ENCODE measurements at places on chromosomes 2 and 18. TPM values are rescaled to one million over a fixed set of nuclear protein-coding genes. Genes with fewer than 3 reads are reported as not detected.

Gene FAM124B
- 0.40 TPM for total RNA-seq

Gene SETBP1
- total RNA-seq = 6.4 TPM

Gene RAB3GAP1
- 29.6 TPM for total RNA-seq

Gene CCT7
- 499 TPM for total RNA-seq

Gene TTR
- total RNA-seq = not detected

Gene ZBTB7C
- total RNA-seq = not detected

Gene LRRC30
- not detected for total RNA-seq

DNA sequence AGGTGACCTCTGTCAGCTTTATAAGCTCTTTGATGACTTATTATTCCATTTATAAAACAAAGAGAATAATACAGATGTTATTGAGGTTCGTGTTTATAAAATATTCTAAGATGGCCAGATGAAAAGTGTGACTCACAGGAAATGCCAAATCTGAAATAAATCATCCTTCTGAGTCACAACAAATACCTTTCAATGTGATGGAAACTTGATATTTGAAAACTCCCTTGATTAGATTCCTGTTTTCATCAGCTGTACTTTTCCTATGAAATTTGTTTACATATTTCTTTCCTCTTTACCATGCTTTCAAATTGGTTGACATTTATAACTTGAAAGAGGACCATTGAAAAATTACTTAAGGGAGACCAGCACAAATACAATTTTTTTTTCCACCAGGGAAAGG is 30.6 kb upstream of the PPP1R1C start:
- no peak for DNase-seq

- DNase-seq = no peak
These were observed 9.3 kb upstream of the KCNE4 start for GRCh38 chr2:223042704-223043118.

DNA sequence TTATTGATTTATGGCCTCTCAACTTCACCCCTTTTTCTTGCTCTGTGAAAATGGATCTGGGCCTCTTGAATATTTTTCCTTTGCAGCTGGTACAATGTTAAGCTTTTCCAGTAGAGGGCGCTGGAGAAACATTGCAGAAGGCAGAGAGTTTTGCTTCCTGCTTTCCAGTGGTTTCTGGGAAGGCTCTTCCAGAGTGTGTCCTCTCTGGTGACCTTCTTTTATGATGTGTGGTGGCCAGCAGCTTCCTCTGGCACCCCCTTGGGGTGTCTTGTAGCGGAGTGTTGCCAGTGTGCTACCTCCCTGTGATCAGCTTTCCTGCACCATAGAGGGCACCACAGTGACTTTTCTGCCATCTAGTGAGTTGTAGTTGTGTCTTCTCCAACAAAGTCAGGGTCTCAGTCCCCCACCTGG is 25.4 kb upstream of the MGAT5 start:
- no peak for DNase-seq

DNA sequence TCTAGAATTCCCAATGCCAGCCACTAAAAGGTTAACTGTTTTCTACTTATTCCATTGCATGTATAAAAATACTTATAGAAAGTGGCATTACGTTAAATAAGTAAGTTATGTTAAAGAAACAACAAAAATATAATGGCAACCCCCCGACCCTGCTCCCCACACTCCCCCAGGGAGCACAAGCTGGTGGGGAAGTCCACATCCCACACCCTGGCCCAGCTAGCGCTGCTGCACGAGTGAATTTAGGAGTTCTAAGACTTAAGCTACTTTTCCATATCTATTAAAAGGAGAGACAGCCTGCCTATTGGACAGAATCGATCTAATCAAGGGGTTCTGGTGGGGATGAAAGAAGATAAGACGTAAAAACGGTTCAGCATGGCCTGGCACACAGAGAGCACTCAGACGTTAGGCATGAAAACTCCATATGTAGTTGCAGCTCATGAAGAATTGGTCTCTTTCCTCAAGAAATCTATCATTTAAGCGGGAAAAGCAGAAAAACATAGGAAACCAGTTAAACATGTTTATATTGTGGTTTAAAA is 16.6 kb downstream of the HJURP start:
- no peak for DNase-seq

- peak; percentile 29 for DNase-seq
These were observed 1.1 kb downstream of the NPC1 start for GRCh38 chr18:23585007-23585871.

DNA sequence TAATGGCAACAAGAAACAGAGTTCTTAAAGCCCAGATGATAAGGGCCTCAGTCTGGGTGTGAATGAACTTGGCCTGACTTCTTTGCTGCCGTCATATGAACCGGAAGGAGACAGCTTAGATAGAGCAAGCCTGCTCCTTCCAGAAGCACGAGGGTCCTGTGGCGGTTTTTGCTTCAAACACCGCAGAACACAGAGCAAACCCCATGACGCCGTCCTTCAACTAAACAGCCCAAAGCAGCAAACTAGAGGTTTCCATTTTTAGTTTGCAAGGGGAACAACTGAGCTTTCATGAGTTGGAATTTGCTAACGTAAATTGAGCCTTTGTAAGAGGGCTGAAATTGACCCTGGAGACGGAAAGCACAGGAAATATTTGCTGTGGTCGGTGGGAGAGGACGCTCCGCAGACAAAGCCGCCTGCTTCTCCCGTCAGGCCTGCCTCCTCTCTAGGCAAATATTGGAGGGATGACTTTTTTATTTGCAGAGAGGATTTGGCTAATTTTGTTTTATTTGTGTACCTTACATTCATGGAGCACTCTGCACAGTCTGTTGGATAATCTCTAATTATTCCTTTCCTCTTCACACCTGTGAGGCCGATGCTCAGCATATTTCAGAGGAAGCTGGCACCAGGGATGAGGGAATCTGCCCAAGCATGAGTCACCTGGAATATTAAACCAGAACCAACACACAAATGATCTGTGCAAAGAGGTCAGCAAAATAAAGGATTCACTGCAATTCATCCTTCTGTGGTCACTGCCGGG is 134.0 kb upstream of the NCK2 start:
- no peak for DNase-seq

DNA sequence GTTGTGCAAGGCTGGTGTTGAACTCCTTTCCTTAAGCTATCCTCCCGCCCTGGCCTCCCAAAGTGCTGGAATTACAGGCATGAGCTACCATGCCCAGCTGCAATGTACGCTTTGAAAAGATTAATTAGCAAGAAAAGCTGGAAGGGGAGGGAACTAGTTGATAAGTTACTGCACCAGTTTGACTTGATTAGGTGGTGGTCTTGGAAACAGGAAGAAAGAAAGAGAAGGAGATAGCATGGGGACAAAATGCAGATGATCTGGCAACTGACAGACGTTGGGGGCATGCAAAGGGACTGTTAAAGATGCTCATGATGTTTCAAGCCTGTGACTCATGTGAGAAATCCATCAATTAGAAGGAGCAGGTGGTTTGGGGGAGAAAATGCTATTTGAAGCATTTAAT is 68.6 kb downstream of the PLEKHM3 start:
- DNase-seq = no peak

DNA sequence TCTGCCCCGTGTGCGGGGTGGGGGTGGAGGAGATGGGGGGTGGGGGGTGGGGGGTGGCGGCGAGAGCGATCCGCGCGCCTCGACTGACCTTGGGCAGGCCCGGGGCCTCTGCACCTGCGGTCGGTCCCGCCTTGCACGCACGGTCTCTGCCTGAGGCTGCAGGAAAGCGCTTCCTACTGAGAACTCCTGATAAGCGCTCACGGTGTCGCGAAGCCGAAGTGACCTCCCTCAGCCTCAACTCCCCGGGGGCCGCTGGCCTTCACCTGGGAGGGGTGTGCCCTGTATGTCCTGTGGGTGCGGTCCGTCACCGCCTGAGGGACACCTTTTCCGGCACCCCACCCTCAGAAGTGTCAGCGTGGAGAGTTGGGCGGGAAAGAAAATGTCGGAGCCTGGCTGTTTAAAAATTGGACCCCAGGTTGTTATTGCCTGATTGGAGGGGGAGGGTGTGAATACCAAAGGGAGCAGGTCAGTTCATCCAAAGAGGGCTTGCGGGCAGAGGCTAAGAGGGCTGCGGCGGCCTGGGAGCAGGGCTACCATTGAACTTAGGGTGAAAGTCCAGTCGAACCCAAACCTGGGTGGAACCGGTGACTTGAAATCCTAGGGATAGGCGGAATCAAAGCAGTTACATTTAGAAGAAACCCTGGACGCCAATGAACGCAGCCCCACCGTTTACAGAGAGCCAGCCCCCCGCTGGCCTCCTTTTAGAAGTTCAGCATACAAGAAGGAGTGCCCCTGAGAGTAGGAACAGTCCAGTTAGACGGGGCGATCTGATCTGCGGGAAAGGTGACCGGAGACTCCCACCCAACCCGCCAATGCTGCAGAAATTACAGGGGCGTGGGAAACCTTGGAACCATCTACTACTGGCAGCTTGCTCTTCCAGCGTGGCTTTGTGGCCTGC is 1.2 kb downstream of the MAL start:
- peak; percentile 55 for DNase-seq

Measured in activated CD4-positive, alpha-beta memory T cell treated with anti-CD3 and anti-CD28 coated beads for 36 hours (primary cell).